ENCODE measurements at places on chromosomes 4 and X. TPM values are rescaled to one million over a fixed set of nuclear protein-coding genes. Genes with fewer than 3 reads are reported as not detected.

- no peak for DNase-seq
Observed at GRCh38 chr4:3873408-3874027, 107.3 kb downstream of the ADRA2C start.

- no peak for DNase-seq
Observed at GRCh38 chr4:103095080-103095479, 4.6 kb downstream of the BDH2 start.

DNA sequence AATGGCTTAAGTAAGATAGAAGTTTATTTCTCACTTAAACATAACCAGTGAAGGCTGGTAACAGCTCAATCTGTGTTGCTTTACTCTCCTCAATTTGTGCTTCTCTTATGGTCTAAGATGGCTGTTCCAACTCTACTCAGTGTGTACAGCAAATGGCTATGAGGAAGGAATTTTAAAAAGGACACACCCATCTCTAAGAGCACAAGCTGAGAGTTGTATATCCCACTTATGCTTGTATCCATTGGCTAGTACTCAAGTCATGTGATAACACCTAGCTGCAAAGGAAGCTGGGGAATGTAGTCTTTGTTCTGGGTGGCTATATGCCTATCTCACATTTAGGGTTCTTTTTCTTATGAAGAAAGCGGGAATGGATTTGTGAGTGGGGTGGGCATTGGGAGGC lies 63.3 kb downstream of the GPAT3 start:
- DNase-seq: peak; percentile 75

DNA sequence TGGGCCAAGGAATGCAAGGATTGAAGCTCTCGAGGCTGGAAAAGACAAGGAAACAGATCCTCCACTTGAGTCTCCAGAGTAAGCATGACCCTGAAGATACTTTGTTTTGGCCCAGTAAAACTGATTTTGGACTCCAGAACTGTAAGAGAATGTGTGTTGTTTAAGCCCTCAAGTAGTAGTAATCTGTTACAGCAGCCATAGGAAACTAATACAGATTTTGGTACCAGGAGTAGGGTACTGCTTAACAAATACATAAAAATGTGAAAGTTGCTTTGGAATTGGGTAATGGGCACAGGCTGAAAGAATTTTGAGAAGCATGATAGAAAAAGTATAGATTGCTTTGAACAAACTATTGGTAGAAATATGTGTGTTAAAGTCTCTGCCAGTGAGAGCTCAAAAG lies 17.4 kb upstream of the FRAS1 start:
- DNase-seq: no peak

DNA sequence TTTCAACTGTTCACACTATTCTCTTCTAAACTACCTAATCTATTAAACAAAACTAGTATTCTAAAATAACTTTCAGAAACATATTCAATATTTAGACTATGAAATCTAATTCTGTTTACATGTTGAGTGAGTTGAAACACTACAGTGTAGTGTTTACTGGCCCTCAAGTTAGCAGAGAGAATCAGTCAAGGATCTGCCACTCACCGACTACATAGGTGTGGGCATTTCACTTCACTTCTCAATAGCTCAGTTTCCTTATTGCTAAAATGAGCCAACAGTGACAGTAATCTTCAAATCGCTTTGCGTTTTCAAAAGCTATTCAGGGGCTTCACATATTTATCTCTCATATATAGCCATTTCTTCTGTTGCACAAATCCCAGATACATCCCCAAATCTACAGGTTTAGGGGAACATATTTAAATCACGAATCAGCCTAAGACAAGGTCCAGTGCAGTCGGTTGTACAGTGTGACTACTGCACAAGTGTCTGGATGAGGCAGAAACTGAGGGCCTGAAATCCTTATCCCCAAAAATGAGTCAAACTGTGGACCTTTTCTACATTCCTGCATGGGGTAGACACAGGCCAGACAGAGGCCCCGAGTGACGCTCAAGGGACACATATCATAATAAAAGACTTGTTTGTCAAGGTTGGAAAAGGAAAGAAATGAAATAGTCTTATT lies 129.8 kb downstream of the PPP3CA start:
- DNase-seq: no peak

- no peak for DNase-seq
Observed at GRCh38 chr4:5021546-5021945, 2.3 kb upstream of the CYTL1 start.

DNA sequence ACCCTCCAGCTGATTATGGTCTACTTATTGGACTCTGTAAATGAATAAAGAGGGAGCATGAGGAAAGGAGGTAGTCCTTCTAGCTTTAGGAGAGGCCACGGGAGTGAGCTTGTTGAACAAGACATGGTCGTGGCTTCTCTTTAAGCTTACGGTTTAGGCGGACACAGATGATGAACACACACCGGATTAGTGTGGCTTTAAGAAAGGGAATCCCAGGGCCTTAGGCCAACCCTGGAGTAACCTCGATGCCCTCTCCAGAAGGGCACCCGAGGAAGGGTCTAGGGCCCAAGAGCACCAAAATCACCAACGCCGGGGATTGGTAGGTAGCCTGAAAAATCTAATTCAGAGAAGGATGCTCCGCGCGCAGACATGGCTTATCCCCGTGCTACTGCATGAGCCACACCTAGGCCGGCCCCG lies 39.4 kb downstream of the ERVMER34-1 start:
- no peak for DNase-seq

DNA sequence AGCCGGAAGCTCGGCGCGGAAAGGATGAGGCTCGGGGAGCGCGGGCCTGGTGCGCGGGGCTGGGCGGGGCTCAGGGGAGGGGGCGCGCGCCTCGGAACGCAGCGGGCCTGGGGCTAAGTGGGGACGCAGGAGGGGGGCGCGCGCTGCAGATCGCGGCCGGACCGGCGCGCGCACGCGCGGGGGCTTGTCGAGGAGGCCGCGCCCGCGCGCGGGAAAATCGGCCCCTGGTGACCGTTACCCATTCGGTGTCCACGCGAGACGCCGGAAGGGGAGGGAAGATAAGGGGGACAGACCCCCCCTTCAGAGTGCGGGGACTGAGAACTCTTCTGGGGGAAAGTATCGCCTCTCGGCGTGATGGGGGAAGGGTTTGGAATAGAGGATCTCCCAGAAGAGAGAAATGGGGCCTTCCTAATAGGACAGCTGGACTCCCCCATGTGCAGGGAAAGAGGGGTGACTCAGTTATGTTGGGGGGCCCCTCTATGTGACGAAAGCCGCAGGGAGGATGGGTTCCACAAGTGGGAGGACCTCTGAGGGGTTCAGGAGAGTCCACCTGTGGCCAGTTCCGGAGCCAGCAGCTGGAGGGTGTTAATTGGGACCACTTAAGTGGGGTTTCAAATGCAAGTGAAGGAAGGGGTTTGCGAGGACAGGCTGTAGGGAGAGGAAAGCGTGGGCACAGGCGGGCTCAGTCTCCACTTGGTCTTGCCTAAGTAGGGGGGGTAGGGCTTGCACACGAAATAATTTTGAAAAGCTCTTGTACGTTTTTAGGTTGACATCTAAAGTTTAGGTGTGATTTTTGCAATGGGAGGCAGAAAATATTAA lies 584 bp downstream of the SUV39H1 start:
- DNase-seq: no peak

- no peak for DNase-seq
Observed at GRCh38 chr4:182351485-182351884, 108.3 kb downstream of the TENM3 start.

TMEM33 gene
- 63.5 TPM for total RNA-seq

HS3ST1 gene
- total RNA-seq: 1.8 TPM

DNA sequence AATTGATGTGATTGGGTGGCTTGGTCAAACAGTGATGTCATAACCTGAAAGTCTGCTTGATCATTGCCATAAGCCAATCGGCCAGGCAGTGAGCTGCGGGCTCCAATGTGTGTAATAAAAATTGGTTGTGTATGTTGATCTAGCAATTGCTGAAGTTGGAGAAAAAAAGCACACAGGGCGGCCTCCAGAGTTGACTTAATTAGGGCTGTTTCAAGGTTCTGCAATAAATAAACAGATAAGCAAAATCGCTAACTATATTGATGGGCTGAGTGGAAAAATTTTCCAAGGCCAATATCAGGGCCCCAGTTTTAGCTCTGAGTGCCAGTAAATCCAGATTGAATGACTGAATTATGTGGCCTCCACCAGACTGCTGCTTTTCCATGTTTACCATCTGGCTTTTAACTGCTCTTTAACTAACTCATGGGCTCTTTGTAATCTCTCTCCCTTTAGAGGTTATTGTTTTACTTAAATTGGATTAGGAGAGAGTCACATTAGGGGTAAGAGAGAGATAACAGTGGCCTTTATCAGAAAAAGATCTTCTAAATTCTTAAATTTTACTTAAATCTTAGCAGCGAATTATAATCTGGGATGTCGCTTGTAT lies 160.6 kb upstream of the WDFY3 start:
- DNase-seq: no peak

ZDHHC15 gene
- not detected for total RNA-seq

FAM199X gene
- total RNA-seq: 30.1 TPM

DNA sequence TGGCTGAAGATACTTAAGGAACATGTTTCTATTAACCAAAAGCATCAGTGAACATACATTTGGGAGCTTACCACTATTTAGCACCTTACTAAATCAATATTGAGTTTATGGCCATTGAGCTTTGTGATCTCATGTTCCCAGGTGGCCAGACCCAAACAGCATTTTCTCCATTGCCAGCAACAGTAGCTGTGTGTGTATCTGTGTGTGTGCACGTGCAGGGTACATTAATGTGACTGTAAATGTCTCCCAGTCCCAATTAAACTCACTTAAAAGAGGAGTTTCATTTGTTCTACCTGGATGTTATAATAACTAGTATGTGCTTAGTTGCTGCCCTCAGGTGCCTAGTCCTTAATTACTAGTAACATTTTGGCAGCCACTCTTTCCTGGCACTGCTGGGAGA lies 282.4 kb downstream of the NR3C2 start:
- no peak for DNase-seq

FHDC1 gene
- total RNA-seq: 0.53 TPM

- no peak for DNase-seq
Observed at GRCh38 chr4:66613591-66613990, 931.7 kb downstream of the CENPC start.

DNA sequence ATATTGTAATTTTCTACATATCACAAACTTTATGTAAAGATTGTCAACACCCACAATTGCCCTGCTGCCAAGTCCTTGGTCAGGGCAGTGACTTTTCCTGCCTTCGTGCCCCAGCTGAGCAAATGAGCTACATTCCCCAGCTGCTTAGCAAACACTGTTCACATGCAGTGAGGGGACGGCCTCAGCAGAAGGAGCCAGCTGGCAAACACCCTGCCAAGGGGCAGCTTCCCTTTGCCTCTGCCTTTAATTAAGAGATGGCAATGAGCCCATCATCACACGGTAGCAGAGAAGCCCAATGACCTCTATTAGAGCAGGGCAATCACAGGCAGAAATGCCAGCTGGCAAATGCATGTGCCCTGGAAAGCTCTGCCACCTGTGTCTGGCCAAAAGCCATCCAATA lies 253.4 kb downstream of the EPHA5 start:
- DNase-seq: no peak

DMRTC1 gene
- not detected for total RNA-seq

- DNase-seq: peak; percentile 32
Observed at GRCh38 chr4:157804986-157805385, 367.8 kb downstream of the GASK1B start.

- DNase-seq: no peak
Observed at GRCh38 chrX:24862343-24862742, 153.4 kb downstream of the ARX start.

TLR6 gene
- 0.26 TPM for total RNA-seq

DNA sequence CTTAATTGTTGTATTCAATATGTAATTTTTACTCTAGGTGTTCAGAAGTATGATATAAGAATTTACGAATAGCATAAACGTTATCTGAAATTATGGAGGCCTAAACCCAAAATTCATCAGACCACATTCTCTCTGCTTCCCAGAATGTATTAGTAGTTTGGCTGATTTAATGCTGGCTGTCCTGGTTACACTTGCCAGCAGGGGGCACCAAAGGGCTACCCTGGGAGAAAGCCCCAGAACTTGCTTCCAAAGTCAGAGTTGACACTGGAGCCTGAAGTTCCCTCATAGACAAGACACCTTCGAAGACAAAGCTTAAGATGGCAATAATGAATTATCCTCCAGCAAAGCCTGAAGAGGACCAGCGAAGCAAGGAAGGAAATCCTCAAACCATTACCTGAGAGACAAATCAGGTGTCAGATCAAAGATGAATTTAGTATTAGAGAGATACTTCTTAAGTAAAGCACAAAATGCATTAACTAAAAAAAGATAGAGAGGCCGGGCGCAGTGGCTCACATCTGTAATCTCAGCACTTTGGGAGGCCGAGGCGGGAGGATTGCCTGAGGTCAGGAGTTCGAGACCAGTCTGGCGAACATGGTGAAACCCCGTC lies 11.3 kb upstream of the ANOS1 start:
- no peak for DNase-seq

CPXCR1 gene
- not detected for total RNA-seq

MND1 gene
- total RNA-seq: 1.3 TPM

DNA sequence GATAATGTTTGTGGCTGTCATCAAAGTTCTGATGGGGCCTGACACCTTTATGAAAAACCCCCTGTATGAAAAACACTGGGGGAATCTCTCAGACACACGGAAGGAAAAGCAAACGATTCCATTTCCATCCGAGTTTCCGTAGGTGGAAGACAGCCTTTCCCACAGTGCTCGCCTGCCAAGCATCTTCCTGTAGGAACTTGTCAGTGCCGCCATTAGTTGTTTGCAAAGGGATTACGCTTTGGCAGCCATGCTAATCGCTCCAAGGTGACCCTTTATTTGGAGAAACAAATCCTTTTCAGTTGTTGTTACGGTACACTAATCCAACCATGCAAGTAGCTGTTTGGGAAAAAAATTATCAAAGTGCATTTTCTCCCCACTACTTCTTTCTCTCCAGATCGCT lies 44.4 kb upstream of the STOX2 start:
- peak; percentile 86 for DNase-seq

GRCh38 chr4:20926529-20926928 lies 226.3 kb downstream of the PACRGL start:
- DNase-seq: no peak

GRCh38 chr4:41882625-41883347 lies 52.4 kb upstream of the TMEM33 start:
- DNase-seq: peak; percentile 12

GRCh38 chrX:20500171-20500865 lies 233.6 kb upstream of the RPS6KA3 start:
- DNase-seq: no peak

- no peak for DNase-seq
Observed at GRCh38 chr4:162836773-162837172, 329.9 kb downstream of the NAF1 start.

GRCh38 chr4:17232566-17233253 lies 279.2 kb downstream of the QDPR start:
- DNase-seq: no peak

NPNT gene
- 5.0 TPM for total RNA-seq

DNA sequence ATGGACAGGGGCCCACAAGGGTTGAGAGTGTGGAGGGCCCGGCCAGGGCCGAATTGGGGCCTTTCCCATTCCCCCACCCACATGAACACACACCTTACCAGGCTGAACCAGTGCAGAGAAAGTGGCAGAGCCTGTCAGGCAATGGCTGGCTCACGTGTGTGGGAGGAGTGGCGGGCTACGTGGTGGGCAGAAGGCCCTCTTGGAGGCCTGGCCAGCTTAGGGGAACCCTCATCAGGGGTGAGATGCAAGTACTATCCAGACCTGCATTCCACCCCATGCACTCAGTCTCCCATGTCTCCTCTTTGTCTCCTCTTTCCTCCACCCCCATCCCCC lies 965 bp downstream of the TCEAL4 start:
- no peak for DNase-seq

Measured in bronchial epithelial cell (primary cell).